Mesangial cell (primary cell): ENCODE measurements at places on chromosomes 1 and 21. TPM values are rescaled to one million over a fixed set of nuclear protein-coding genes. Genes with fewer than 3 reads are reported as not detected.

PRKAA2 gene
- total RNA-seq: 2.4 and 3.4 TPM in 2 replicates

RAVER2 gene
- 7.0 and 10.0 TPM in 2 replicates for total RNA-seq

ZNF695 gene
- total RNA-seq: 0.76 and 8.6 TPM in 2 replicates

CAMSAP2 gene
- total RNA-seq: 10.9 and 14.7 TPM in 2 replicates
